ENCODE measurements at places on chromosomes 7 and 10.

DNA sequence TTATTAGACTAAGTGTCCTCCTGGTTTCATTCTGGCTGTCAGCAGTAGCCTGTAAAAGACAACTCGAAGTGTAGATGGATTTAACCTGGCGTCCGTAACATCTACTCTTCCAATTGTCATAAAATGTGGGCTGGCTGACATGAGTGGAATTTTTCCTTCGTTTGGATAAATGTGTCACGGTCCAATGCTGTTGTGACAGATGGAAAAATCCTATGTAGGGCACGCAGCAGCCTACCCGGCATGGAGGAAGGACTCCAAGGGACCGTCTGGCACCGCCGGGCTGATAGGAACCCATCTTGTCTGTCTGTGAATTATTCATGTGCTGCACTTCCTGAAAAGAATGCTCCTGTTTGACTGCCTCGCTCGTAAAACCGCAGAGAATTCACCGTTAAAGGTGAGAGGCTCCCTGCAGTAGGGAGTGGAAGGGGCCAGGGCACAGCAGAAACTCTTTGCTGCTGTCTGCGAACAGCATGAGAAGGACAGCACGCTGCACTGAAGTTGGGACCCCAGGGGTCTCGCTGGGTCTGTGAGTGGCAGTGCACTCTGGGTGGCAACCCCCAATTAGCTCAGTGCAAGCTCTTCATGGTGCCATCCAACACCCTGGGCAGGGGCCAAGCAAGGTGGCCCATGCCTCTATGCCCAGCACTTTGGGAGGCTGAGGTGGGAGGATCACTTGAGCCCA is 1.6 kb upstream of the ORAI2 start:
- DNase-seq = no peak

GRCh38 chr10:131312478-131312836 is 936 bp upstream of the TCERG1L start:
- DNase-seq = no peak

DNA sequence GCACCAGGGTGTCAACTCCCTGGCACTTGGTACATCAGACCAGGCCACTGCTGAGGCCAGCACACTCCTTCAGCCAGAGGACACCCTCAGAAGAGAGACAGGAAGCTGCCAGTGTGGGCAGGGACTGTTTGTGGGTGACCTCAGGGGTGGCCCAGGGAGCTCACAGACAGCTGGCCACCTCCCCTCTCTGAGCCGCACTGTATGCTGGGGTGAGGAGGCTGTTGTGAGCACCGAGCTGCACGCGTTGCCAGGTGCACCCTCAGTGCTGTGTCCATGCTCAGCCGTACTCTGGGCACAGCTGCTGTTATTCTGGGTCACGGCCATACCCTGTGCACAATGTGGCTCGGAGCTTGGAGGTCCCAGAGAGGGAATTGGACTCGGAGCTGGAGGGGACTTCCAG is 61.5 kb upstream of the NANOS1 start:
- no peak for DNase-seq

GRCh38 chr7:30422922-30423321 is 55.7 kb downstream of the NOD1 start:
- no peak for DNase-seq

DNA sequence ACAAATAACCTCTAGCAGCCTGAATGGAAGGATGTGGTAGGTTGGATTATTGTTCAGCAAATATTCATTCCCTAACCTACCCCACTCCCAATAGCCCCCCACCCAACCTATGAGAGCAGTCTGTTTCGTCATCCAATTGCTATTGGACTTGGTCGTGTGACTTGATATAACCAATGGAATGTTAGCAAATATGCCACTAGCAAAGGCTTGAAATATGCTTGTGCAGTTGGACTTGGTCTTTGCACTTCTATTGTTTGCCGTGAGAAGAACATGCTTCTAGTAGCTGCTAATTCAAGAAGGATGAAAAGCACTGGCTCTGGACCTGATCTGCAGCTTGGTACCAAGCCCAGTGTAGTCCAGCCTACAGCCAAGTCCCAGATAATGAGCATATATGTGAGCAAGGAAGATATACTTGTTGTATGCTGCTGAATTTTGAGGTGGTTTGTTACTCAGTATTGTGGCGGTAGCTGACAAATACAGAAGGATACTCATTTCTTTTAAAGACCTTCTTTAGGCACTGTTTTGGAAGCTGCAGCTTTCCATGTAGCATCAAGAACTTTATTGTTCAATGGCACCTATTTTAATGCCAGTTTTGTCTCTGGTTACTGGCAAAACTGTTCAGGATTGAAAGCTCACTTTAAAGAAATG is 180.4 kb downstream of the EXOC4 start:
- no peak for DNase-seq

- no peak for DNase-seq
Observed at GRCh38 chr7:133023370-133024071, 58.4 kb downstream of the CHCHD3 start.

GRCh38 chr7:73623798-73624668 is at the start of gene MLXIPL:
TSS of gene MLXIPL (minus strand) at chr7:73624522. CDS start at chr7:73624492, 30 bp downstream.
- DNase-seq = peak; percentile 5

GRCh38 chr10:77267703-77268675 is 369.6 kb downstream of the KCNMA1 start:
- no peak for DNase-seq

DNA sequence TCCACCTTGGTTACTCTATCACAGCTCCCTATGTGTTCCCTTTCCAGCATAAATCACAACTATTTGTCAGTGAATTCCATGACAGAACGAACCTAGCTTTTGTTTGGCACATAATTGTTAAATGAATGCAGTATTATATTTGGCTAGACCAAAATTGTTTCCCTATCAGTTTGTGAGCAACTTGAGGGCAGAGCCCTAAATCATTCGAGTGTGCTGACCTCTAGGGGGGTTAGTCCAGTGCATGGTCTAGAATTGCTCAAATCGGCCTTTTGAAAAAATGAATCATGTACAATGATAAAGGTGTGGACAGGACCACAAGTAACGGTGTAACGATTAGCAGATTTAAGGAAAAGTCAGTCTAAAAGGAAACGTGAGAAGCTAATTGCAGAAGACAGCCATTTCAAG is 475 bp upstream of the NRBF2 start:
- DNase-seq = no peak

- DNase-seq = no peak
Observed at GRCh38 chr10:77308084-77308732, 329.4 kb downstream of the KCNMA1 start.

GRCh38 chr7:51366930-51367613 is 50.5 kb upstream of the COBL start:
- DNase-seq = no peak

DNA sequence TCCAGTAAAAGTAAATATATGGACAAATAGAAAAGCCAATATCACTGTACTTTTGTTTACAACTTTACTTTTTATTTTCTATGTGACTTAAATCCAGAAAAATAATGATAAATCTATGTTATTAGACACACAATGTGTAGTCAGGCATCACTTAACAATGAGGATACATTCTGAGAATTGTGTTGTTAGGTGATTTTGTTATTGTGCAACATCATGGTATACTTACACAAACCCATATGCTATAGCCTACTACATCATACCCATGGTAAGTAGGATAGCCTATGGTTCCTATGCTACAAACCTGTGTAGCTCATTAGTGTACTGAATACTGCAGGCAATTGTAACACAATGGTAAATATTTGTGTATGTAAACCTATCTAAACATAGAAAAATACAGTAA is 781.7 kb upstream of the GHITM start:
- DNase-seq = no peak

- DNase-seq = no peak
Observed at GRCh38 chr10:84329196-84329611, 815 bp downstream of the CCSER2 start.

- DNase-seq = no peak
Observed at GRCh38 chr10:53007527-53007842, 234.9 kb upstream of the MBL2 start.

DNA sequence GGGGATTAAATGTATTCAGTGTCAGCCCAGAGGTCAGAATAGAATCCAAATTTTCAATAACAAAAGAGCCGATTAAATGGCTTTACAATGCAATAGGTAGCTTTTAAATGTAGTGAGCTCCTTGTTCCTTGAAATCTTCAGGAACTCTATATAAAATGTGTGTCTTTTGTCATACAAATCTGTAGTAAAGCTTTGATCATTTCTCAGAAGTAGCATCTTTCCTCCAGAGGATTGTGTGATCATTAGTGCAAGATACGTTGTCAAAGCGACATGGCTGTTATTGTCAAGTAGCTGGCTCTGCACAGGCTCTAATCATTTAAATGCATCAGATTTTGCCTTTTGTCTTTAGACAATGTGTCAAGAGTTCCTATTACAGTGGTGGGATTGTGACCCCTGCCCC is 116.1 kb upstream of the NAMPT start:
- DNase-seq = no peak

DNA sequence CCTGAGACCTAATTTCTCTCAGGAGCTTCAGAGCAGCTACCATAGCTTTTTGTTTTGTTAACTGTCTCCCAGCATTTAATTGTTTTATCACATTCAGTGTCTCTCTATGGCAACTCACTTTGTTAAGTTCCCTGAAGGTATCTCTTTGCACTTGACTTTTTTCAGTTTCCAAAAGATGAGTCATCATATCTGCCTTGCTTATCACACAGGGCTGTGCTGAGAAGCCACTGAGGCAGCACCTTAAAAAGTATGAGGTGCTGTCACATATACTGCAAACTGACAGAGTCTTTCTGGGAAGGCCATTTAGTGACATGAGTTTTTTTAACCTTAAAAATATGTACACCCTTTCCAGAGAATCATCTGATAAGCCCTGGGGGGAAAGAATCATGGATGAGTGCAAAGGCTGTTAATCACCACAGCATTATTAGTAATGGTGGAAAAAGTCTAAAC is 56.8 kb downstream of the PPP1R3C start:
- no peak for DNase-seq

DNA sequence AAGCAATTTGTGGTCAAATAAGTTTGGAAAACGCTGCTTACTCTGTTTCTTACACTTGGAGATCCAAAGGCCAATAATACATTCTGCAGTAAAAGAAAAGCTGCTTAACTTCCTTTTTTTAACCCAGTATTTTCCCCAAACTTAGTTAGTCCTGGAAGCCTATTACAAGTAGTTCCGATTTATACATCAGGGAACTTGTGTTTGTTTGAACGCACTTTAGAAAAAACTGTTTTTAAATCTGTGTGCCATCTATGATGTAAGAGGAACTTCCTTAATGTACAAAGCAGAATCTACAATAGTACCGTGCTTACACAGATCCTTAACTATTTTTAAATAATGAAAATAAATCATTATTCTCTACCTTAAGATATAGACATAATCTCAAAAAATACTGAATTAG is 23.0 kb downstream of the SFR1 start:
- DNase-seq = no peak

DNA sequence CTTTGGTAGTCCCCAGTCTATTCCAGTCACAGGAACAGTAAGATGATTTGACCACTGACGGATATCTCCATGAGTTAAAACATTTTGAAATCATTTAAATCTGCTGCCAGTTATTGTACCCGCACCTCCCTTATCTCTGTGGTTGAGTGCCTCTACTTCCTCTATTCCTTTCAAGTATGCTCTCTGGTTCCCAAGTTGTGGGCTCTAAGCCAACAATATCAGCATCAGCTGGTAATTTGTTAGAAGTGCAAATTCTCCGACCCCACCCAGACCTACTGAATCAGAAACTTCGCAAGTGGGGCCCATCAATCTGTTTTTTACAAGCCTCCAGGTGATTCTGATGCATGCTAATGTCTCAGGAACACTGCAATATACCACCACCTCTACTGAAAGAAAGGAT is 235.5 kb downstream of the CCSER2 start:
- DNase-seq = no peak

DNA sequence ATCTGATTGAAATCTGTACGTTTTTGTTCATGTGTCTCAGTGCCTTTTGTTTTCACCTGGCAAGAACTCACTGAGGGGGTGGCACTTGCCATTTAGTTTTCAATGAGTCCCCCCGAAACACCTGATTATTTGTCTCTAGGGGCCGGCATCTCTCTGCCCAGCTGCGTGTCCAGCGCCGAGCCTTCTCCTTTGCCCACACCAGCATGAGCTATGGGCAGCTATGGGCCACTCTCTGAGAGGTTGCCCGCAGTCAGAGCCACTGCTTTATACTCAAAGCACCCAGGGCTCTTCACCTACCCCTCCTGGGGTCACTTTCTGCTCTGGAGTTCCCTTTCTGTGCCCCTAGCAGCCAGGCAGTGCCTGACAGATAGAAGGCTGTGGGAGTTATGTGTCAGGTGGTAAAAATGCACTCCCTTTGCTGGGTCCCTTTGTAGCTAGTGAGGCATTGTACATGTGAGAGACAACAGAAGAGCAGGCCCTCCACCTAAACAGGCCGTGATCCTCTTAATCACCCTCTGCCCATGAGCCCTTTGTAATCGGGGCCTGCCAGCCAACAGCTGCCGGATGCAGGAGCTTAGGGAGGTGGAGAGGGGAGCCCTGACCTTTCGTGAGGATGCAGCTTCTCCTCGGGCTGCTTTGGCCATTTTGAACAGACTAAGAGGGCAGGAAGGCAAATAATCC is 133.1 kb upstream of the NPS start:
- no peak for DNase-seq

GRCh38 chr7:27149842-27150567 is 2.4 kb downstream of the HOXA3 start:
- no peak for DNase-seq

DNA sequence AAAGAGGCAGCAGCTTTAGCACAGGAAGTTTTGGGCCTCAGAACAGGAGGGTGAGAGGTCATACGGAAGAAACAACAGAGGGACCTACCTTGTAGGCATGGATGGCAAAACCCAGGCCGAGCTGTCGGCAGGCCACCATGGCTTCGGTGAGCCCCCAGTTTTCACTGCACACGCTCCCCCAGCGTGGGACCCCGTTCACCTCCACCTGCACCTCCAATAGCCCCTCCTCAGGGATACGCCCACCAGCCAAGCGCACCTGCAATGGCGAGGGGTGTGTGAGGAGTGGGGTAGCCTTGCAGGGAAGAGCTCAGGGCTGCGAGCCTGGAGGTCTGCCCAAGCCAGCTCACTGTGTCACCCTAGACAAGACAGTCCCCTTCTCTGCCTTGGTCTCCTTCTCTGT is 11.3 kb downstream of the LOXL4 start:
- no peak for DNase-seq

- no peak for DNase-seq
Observed at GRCh38 chr10:125235093-125236069, 75.0 kb upstream of the CTBP2 start.

DNA sequence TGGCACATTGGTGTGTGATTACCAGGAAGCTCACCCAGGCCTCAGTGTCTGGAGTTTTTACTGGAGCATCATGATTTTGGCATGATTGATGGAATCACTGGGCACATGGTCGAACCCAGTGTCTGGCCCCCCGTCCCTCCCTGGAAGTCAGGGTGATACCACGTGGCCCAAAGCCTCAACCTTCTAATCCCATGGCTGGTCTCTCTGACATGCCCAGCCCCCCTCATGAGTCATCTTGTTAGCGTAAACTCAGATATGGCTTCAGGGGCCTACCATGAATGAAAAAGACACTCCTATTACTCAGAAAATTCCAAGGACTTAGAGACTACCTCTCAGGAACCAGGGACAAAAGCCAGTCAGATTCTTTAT is 109.3 kb downstream of the GRK5 start:
- peak; percentile 62 for DNase-seq

GRCh38 chr10:71711052-71711623 is 8.4 kb downstream of the C10orf105 start:
- DNase-seq = no peak

GRCh38 chr10:125350519-125350918 is 190.2 kb upstream of the CTBP2 start:
- DNase-seq = no peak

Measured in amniotic stem cell (primary cell).